ENCODE measurements at places on chromosomes 13 and 19.

DNA sequence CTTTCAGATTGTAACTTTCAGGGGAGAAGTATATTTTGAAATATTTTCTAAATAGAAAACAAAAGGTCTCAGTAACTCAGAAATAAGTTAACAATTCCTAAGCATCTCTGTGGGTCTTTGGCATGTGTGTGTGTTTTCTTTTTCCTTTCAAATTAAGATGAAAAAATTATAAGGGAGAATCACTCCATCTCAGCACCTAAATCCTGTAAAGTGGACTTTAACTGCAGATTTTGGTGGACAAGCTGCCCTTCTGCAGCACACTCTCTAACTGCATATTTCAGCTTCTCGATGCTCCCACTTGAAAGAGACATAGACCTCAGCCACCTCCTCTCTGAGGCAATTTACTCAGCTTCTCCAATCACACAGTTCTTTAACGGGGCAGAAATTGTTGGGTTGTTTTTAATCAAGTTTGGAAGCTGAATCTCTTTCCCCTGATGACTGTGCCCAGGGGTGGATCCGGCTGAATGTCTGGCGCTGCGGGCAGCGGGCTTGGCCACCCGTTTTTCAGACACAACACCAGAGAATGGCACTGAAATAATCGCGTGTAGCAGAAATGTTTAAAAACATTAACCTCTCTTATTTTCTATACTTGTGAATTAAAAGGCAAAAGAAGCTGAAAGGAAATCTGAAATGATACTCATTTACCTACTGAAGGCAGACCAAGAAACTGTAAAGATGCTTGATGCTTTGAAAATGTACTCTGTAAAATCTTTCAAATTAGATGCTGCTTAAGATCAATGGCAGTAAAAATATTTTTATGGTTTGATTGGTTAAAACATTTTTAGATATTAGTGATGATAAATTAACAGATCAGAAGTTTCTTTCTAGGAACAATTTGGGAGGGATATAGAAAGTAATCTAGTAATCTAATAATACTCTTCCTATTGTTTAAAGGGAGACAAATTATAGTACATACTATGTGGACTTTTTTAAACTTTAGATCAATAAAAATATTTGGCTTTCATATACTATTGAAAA lies 12.4 kb downstream of the ZIC2 start:
- DNase-seq, result no peak

DNA sequence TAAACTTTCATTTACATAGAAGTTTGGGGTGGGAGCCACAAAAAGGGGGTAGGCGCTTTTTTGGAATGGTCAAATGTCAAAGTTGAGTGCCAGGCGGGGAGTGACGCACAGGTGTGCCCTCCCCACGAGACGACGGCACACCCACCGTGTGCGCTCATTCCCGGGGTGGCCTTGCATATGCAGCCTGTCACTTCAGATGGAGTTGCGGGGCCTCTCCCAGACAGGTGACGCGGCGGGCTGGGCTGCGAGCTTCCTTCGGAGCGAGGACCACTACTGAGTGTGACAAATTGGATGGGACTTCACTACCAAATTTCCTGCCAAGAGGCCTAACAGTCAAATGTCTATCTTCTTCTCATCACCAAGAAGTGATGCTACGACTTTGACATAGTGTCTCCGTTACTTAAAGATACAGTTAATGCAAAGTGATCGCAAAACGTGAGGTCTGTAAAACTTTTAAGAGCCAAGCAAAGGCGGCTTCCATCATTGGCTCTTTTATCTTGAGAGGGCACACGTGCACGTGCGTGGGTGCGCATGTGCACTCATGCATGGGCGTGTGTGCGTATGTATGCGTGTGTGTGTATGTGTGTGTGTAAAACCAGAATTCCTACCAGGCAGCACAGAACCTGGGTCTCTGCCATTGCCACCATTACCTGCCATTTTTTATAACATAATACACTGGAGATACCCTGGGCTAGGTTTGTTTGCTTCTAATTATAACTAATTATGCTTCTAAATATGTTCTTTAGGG lies 43.1 kb downstream of the TSHZ3 start:
- DNase-seq, result no peak

DNA sequence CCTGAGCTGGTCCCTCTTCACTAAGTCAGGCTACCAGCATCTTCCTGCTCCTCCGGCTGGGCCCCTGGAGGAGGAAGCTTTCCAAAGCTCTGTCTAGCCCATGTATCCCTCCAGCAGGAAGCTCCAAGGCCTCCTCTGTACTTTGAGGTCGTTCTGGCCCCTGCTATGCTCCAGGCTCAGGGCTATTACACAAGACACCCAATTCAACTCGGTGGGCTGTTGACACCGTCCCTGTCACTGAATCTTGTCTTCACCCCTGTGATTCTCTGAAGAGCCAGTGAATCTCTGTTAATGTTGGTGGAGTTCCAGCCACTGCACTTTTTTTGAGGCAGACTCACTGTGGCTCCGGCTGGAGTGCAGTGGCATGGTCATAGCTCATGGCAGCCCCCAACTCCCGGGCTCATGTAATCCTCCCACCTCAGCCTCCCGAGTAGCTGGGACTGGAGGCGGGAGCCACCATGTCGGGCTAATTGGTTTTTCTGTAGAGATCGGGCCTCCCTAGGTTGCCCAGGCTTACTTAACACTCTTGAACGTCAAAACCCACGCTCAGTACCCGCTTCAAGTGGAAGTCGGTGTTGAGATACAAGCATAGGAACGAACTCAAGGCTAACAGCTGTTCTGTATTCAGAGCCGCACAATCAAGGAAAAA lies 512 bp upstream of the REX1BD start:
- no peak for DNase-seq

DNA sequence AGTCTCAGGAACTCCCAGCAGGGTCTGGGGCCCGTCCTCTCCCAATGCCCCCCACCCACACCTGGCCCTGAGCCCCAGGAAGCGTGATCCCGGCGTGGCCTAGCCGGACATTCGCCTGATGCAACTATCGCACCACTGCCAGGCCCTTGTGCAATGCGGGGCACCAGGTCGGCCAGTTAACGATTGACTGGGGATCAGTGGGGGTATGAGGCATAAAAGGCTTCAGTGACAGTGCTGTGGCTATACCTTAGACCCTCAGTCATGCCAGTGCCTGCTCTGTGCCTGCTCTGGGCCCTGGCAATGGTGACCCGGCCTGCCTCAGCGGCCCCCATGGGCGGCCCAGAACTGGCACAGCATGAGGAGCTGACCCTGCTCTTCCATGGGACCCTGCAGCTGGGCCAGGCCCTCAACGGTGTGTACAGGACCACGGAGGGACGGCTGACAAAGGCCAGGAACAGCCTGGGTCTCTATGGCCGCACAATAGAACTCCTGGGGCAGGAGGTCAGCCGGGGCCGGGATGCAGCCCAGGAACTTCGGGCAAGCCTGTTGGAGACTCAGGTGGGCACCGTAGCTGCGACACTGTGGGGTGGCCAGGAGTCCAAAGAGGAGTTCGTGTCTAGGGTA lies at the start of gene ANGPTL8:
TSS of gene ANGPTL8 (plus strand) at position 243 of the 624 bp plus-strand sequence. CDS start at position 262, 19 bp downstream.
- no peak for DNase-seq

All from iris pigment epithelial cell (primary cell).